ENCODE measurements at places on chromosomes 12 and 14. TPM values are rescaled to one million over a fixed set of nuclear protein-coding genes. Genes with fewer than 3 reads are reported as not detected.

Gene RND1
- total RNA-seq: 7.9 TPM

Gene DPPA3
- not detected for total RNA-seq

Gene PRH2
- total RNA-seq: not detected

Gene KRT78
- total RNA-seq: not detected

Gene ALX1
- not detected for total RNA-seq

Gene SIRT4
- total RNA-seq: 1.0 TPM

Gene TBC1D30
- 1.1 TPM for total RNA-seq

Gene P2RX4
- 22.8 TPM for total RNA-seq

Gene RNF212B
- total RNA-seq: not detected

Gene OAS1
- total RNA-seq: 24.2 TPM

Gene RNASE7
- total RNA-seq: not detected

Gene ZNF605
- total RNA-seq: 6.3 TPM

Gene COX8C
- total RNA-seq: not detected

Gene PAX9
- total RNA-seq: not detected

Gene AKAP3
- total RNA-seq: 0.65 TPM

Gene TSPAN8
- not detected for total RNA-seq

Gene ZFYVE21
- 24.7 TPM for total RNA-seq

Gene PDZRN4
- total RNA-seq: not detected

Gene STYK1
- total RNA-seq: not detected

Gene MYF5
- not detected for total RNA-seq

Gene SGPP1
- 14.7 TPM for total RNA-seq

Gene ADAM21
- not detected for total RNA-seq

Gene SLC5A8
- not detected for total RNA-seq

Gene SLC11A2
- total RNA-seq: 63.9 TPM

Gene AMDHD1
- total RNA-seq: 0.21 TPM

Gene ZDHHC22
- total RNA-seq: not detected

Gene TAS2R8
- not detected for total RNA-seq

Gene C12orf54
- total RNA-seq: not detected

Gene RPGRIP1
- total RNA-seq: not detected

Gene NTF3
- not detected for total RNA-seq

Gene PRPH
- total RNA-seq: not detected

Gene COCH
- total RNA-seq: 1.3 TPM

Gene HOXC6
- not detected for total RNA-seq

Gene GXYLT1
- 11.4 TPM for total RNA-seq

Gene CELA1
- total RNA-seq: not detected

Gene ZFHX2
- total RNA-seq: 2.2 TPM

Gene CD163L1
- total RNA-seq: not detected

Gene LHX5
- not detected for total RNA-seq

Gene RASAL1
- total RNA-seq: 0.34 TPM

Gene OAS2
- total RNA-seq: 113 TPM

Gene TMX1
- 51.1 TPM for total RNA-seq

Gene SYCP3
- 0.44 TPM for total RNA-seq

Gene KRT86
- 0.93 TPM for total RNA-seq

Gene PLEKHD1
- not detected for total RNA-seq

Gene PTCSC3
- total RNA-seq: not detected

Gene CD4
- total RNA-seq: 311 TPM

Gene P2RX2
- total RNA-seq: not detected

Gene PRKAB1
- total RNA-seq: 30.3 TPM

Gene KLRG1
- 0.69 TPM for total RNA-seq

Gene EFS
- total RNA-seq: not detected
